ENCODE measurements at places on chromosomes 11 and 22.

GRCh38 chr11:12200279-12200990, 90.0 kb downstream of the MICAL2 start:
- H3K27ac ChIP-seq = peak overlapping the region; percentile 94
- DNase-seq = no peak
- no peaks in the 10 kb centered on the region for H3K27me3 ChIP-seq
- H3K4me3 ChIP-seq = no peak overlapping the region
- H3K4me1 ChIP-seq = peaks cover 34% of the 10 kb centered on the region

DNA sequence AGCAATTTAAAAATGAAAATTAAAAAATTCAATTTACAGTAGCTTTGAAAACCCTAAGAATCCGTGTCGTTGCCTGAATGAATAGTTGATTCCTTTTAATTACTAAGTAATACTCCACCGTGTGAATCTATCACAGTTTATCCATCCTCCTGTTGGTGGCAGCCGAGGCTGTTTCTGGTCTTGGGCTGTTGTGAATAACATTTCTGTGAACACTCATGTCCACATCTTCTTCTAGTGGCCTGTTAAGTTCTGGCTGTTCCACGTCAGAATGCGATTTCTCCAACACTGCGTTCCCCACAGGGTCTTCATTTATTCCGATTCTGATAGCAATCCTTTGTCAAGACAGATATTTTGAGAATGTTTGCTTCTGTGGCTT, 223.0 kb downstream of the TBC1D22A start:
- no peaks in the 10 kb centered on the region for H3K4me1 ChIP-seq
- H3K4me3 ChIP-seq = no peak overlapping the region
- H3K36me3 ChIP-seq = peaks cover 17% of the 10 kb centered on the region
- no peaks in the 10 kb centered on the region for H3K27me3 ChIP-seq

DNA sequence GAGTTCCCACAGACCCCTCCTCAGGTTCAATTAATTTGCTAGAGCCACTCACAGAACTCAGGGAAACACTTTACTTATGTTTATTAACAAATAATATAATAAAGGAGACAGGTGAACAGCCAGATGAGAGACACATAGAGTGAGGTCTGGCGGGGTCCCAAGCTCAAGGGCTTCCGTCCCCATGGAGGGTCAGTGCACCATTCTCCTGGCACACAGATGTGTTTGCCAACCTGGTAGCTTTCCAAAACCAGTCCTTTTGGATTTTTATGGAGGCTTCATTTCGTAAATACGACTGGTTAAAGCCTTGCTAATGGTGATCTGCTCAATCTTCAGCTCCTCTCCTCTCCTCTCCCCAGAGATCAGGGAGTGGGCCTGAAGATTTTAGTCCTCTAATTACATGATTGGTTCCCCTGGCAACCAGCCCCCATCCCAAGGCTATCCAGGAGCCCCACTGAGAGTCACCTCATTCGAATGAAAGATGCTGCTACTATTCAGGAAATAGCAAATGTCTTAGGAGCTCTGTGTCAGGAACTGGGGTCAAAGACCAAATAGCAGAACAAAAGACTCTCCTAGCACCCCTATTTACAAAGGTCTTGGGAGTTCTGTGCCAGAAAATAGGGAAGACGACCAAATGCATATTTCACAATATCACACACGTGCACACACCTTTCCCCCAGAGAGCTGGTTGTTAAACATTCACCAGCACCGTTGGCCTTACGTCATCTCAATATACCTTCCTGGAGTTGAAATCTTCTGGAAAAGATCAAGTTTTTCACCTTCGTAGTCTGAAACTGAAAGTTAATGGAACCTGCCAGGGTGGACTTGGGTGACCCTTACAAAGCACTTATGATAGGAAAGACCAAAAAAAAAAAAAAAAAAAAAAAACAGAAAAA, 23.8 kb upstream of the CAPRIN1 start:
- H3K4me1 ChIP-seq = peaks cover 7% of the 10 kb centered on the region
- H3K27ac ChIP-seq = no peak overlapping the region
- DNase-seq = no peak
- no peaks in the 10 kb centered on the region for H3K36me3 ChIP-seq
- no peaks in the 10 kb centered on the region for H3K27me3 ChIP-seq
- H3K4me3 ChIP-seq = no peak overlapping the region

DNA sequence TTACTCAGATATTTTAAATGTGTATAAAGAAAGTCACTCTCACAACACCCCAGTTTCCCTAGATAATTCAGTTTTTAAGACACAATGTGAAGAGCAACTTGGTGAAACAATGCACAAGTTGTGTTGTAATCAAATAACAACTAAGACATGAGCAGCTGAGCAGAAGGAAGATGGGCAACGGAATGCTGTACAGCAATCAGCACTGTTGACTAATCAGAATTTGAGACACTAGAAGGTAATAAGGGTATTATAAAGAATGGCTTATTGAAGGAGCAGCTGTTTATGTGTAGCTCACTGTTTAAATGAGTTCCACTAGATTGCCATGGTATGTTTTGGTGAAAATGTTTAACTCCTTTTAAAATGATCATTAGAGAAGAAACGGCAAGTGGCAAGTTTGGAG, 60.1 kb downstream of the SOX6 start:
- H3K27me3 ChIP-seq = no peaks in the 10 kb centered on the region
- H3K27ac ChIP-seq = no peak overlapping the region
- H3K4me1 ChIP-seq = peaks cover 44% of the 10 kb centered on the region
- H3K36me3 ChIP-seq = no peaks in the 10 kb centered on the region
- no peak for DNase-seq
- H3K4me3 ChIP-seq = no peak overlapping the region

DNA sequence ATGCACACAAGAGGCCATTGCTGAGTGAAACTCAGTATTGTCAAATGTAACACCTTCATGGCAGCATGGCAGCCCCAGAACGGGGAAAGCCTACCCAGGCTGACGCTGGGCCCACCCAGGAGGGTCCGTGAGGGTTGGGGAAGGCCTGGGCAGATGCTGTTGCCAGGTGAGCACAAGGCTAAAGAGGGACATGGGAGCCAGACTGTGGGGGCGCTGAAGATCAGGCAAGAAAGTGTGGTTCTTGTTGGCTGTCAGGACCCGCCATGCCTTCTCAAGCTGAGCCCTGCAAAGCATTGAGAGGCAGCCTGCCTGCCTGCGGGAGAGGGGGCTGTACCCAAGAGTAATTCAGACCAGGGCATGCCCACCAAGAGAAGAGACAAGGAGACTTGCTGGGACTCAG, 85.0 kb upstream of the PITPNB start:
- peaks cover 1% of the 10 kb centered on the region for H3K4me1 ChIP-seq
- H3K4me3 ChIP-seq = no peak overlapping the region
- H3K27me3 ChIP-seq = no peaks in the 10 kb centered on the region

DNA sequence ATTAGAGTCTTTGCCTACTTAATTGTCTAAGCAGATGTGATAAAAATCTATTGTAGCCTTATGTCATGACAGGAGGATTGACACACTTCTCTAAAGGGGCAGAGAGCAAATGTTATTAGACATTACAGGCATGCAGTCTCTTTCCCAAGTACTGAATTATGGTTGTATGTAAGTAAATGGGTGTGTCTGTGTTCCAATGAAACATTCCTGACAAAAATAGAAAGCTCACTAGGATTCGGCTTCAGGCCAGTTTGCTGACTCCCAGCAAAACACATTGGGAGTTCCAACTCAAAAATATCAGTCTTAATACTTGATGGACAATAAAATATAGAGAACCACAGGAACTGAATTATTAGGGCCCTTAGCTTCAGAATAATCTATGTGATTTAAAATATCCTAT, 1480.4 kb downstream of the FAM181B start:
- H3K27ac ChIP-seq = no peak overlapping the region
- no peak for DNase-seq
- peaks cover 10% of the 10 kb centered on the region for H3K27me3 ChIP-seq
- H3K36me3 ChIP-seq = no peaks in the 10 kb centered on the region

DNA sequence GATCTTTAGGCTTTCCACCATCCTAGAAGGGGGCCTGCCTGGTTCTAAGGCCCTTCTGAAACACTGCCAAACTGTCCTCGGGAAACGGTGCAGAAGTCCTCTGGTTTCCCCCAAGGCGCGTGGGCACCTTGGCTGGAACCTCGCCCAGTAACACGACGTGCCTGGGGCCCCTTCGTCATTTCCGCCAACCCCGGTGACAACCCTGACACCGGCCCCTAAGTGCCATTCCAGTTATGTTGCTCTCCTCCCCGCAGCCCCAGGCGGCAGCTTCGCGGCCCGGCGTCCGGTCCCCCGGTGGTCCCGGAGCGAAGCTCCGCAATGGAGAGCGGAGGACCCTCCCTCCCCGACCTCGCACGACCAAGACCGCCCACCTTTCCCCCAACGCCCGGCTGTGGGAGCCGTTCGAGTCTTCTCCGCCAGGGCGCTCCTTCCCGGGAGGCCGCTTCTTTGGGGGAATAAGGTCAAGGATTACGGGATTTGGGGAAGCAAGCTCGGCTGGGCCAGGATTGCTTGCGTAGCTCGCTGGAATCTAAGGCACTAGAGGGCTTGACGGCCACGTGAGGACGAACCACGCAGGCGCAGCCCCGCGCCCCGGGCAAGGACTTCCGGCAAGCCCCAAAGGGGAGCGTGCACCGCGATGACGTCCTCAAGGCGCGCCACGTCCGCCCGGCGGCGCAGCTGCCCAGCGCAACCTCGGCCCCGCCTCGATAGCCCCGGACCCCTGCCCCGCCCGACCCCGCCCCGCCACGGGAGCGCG, 626 bp downstream of the RNH1 start:
- H3K27me3 ChIP-seq = no peaks in the 10 kb centered on the region
- peak; percentile 97 for DNase-seq
- H3K27ac ChIP-seq = peak overlapping the region; percentile 100
- H3K36me3 ChIP-seq = peaks cover 8% of the 10 kb centered on the region
- peak overlapping the region; percentile 96 for H3K4me3 ChIP-seq
- peaks cover 22% of the 10 kb centered on the region for H3K4me1 ChIP-seq

DNA sequence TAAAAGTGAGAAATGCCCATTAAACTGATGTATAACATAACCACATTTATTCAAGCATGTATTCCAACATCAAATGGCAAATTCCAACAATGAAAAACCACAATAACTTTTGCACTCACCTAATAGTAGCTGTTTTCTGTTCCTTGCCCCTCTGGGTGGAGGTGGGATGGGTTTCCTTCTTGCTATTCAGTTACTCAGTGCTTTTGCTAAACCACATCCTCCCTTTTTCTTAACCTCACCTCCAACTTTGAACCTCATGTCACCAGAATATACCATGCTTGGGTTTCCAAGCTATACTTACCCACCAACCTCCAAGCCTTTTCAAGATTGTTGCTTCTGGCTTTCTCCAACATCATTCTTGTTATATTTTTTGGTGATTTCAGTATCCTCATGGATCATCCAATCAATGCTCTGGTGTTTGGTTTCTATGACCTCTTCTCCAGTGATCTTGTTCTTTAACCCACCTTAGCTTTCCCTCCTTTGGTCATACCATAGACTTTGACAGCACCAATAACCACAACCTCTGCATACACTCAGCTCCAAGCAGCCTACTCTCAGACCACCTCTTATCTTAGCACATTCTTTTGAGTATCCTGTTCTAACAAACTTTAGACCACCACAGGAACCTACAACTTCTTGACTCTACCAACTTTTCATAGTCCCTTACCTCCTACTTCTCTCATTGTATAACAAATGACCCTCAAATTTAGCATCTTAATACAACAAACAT, 3.2 kb upstream of the CCDC15 start:
- no peak overlapping the region for H3K27ac ChIP-seq
- H3K4me3 ChIP-seq = no peak overlapping the region
- no peaks in the 10 kb centered on the region for H3K36me3 ChIP-seq
- H3K27me3 ChIP-seq = peaks cover 17% of the 10 kb centered on the region
- H3K4me1 ChIP-seq = no peaks in the 10 kb centered on the region

DNA sequence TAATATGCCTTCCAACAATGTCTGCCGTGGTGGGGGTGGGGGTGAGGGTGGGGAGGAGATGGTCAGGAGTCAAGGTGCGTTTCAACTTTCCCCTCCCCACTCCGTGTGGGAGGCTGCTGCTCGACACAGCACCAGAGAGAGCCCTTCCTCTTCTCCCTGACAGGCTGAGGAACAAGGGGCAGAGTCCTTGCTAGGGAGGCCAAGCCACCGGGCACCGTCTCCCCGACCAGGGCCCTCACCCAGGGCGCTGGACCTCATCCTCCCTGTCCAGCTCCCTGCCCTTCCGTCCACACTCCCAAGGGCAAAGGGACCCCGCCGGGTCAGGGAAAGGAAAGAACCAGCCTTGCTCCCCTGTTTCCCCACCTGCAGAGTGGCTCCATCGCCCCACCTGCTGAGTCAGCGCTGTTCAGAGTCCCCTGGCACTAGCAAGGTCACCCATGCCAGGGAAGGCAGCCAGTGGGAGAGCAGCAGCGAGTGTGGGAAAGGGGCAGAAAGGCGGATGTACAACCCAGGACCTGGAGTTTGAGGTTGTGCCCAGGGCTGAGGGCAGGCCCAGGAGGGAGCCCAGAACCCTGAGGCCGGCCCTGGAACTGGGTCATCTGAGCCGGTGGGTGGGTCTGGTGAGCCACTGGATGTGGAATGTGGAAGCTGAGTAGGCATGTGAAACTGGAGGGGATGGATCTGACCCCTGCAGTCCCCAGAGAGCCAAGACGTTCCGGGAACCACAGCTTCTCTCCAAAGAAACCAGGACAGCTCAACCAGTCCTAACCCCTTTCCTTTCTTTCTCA, 47.2 kb downstream of the BUD13 start:
- peaks cover 61% of the 10 kb centered on the region for H3K27me3 ChIP-seq
- no peak for DNase-seq
- H3K4me3 ChIP-seq = no peak overlapping the region
- H3K4me1 ChIP-seq = no peaks in the 10 kb centered on the region
- H3K27ac ChIP-seq = no peak overlapping the region
- no peaks in the 10 kb centered on the region for H3K36me3 ChIP-seq

- no peaks in the 10 kb centered on the region for H3K4me1 ChIP-seq
- no peaks in the 10 kb centered on the region for H3K27me3 ChIP-seq
- H3K4me3 ChIP-seq = no peak overlapping the region
- H3K27ac ChIP-seq = no peak overlapping the region
Observed at GRCh38 chr11:20443596-20443995, 56.1 kb downstream of the PRMT3 start.

DNA sequence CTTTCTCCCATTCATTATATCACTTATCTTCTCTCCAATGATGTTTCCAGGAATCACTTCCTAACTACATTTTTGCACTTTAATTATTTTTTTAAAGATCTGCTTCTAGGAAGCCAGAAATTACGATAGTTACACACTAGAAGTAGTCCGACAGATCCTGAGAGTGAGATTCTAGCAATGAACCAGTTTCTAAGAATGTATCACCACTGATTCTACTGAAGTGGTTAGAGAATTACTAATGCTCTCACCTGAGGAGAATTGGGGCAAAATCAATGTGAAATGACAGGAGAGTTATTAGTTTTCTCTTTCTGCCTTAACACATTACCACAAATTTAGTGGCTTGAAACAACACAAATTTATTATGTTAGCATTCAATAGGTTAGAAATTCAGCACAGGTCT, 241.2 kb downstream of the CASP12 start:
- H3K4me3 ChIP-seq = no peak overlapping the region
- H3K4me1 ChIP-seq = peaks cover 24% of the 10 kb centered on the region
- no peaks in the 10 kb centered on the region for H3K36me3 ChIP-seq
- H3K27ac ChIP-seq = no peak overlapping the region

GRCh38 chr11:103532133-103532788, 423.0 kb downstream of the DYNC2H1 start:
- no peak for DNase-seq
- no peaks in the 10 kb centered on the region for H3K36me3 ChIP-seq
- H3K4me1 ChIP-seq = peaks cover 13% of the 10 kb centered on the region
- H3K27ac ChIP-seq = no peak overlapping the region
- no peaks in the 10 kb centered on the region for H3K27me3 ChIP-seq
- no peak overlapping the region for H3K4me3 ChIP-seq

Data from mesothelial cell of epicardium (in vitro differentiated cells).